Cortex of kidney (tissue), 1 donor: ENCODE measurements at places on chromosomes 1 and 21.

DNA sequence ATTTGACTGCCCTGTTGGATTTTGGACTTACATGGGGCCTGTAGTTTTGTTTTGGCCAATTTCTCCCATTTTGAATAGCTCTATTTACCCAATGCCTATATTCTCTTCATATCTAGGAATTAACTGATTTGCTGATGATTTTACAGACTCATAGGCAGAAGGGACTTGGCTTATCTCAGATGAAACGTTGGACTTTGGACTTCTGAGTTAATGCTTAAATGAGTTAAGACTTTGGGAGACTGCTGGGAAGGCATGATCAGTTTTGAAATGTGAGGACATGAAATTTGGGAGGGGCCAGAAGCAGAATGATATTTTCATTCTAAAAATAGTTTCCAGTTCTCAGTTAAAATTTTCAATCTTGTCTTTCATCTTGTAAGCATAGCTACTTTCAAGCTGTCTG lies 222.3 kb downstream of the COP1 start:
- no peak for DNase-seq

DNA sequence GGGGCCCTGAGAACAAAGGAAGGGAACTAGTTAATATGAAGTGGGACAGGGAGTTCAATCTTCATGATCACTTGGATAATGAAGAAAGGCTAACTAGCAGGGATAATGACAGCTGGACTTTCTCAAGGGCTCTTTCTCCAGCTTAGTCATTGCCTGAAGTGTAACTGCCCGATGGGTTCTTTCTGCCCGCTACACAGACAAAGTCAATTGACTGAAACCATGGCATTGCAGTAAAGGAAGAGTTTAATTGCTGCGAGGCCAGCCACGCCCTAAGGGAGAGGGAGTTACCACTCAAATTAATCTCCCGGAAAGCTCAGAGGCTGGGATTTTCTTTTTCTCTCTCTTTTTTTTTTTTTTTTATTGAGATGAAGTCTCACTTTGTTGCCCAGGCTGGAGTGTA lies 16.6 kb upstream of the SLC2A5 start:
- no peak for DNase-seq

GRCh38 chr1:10396870-10397269 lies 2.0 kb upstream of the PGD start:
- DNase-seq: no peak

DNA sequence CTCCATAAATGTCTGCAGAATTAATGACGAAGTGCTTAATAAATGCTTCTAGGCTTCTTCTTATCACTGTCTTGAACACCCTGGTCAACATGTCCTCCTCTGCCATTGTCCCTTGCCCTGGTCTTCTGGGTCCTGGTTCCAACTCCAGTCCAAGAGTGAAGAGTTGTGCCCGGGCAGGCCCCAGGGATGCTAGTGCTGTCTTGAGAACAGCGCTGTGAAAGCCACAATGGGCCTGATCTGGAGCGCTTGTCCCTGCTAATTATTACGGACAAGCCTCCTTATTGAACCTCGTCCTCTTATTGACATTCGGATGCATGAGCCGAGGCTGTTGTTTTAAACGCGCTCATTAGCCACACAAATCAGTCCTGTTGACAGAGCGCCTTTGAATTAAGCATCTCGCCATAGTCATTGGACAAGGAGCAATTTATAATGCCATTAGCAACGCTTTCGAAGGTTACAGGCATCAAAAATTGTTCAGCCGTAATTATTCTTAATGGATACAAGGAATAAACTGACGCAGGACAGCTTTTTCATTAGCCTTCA lies 211.6 kb upstream of the POU3F1 start:
- DNase-seq: no peak

GRCh38 chr1:225846331-225847310 lies 35.6 kb downstream of the TMEM63A start:
- DNase-seq: no peak

DNA sequence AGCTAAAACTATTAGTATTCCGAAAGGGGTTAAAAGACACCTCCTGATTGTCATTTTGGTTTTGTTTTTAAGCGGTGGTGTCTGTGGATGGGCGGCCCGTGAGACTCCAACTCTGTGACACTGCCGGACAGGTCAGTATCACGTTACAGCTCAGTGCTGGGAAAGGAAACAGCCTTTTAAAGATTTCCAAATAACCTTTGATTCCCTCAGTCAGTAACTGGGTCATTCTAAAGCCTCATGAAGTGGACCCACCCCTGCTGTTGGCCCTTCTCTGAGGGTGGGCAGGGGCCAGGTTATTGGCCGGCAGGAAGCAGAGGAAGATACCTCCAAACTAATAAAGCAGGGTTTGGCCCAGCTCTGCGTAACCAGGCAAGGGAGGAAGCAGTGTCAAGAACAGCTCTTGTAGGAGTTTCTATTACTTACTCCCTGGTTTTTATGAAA lies 2.3 kb downstream of the RHOU start:
- DNase-seq: no peak

DNA sequence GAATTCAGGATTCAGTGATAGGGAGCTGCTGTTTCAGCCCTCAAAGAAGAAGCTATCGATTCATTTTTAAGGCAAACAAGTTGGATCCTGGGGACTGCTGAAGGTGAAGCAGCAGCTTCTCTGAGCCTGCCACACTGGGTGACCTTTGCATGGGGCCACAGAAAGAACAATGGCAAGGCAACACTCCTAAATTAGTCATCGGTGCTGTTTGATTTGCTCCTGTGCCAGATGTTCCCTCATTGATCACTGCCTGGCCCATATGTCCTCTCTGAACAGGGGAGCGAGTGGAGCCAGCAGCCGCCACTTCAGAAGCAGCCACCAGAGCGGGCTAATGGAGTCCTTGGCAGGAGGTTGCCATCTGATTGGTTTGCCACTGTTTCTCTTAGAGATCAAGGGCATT lies 391.5 kb downstream of the NTNG1 start:
- no peak for DNase-seq
